GOT3 (cell line): ENCODE measurements at places on chromosomes 7 and 10.

- DNase-seq, result no peak
Measured at GRCh38 chr7:31767686-31768358, 80.8 kb downstream of the PPP1R17 start.

GRCh38 chr7:70660819-70661191, 471.1 kb upstream of the GALNT17 start:
- DNase-seq, result no peak

- DNase-seq, result no peak
Measured at GRCh38 chr10:44010873-44011602, 362.4 kb upstream of the ZNF32 start.

DNA sequence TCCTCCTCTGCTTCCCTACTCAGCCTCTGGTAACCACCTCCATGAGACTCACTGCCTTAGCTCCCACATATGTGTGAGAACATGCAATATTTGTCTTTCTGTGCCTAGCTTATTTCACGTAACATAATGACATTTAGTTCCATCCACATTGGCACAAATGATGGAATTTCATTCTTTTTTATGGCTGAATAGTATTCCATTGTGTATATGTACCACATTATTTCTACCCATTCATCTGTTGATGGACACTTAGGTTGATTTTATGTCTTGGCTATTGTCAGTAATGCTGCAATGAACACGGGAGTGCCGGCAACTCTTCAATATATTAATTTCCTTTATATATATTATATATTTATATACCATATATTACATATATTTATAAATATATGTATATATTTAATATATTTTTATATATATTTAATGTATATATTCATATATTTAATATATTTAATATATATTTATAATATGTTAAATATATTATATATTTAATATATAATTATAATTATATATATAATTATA, 1046.9 kb downstream of the DNAJB9 start:
- no peak for DNase-seq

DNA sequence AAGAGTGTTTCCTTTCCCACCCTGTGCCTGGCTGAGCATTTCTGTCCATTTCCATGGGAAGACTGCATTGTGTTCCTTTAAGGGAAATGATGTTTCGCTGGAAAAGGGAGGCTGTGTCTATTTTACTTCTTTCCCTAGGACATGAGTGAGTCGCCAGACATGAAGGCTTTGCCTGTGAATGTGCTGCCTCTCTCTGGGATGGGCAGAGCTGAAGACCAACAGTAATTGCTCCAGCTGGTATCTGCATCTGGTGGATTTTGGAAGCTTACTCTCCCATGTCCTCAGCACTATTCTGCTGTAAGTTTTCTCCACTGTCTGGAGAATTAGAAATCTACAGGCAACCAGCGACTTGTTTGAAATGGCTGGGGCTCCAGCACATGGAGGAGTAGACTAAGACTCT, 264.6 kb upstream of the BMPER start:
- DNase-seq, result no peak

DNA sequence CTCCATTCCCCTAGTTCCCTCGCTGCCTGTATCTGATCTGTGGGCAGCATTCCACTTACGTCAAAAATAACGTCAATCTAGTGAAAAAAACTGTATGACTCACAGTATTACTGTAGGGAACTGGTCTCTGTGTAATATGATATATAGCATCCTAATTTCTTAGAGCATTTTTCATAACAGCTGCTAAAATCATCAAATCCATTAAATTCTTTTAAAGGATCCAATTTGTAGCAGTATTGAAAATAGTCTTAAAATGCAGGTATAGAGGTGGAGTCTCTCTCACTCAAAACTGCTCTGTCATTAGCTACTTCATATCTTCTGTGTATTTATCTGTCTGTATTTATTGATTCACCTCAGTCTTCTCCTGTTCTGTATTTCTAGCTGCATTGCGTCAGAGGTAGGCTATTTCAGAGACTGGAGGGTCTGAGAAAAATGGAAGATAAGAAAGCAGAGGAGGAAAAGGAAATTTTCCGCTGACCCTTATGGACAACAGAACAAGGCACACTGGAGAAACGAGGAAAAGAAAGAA, 59.9 kb downstream of the PON1 start:
- DNase-seq, result no peak

- no peak for DNase-seq
Measured at GRCh38 chr10:103184615-103185014, 8.5 kb downstream of the NT5C2 start.

- DNase-seq, result no peak
Measured at GRCh38 chr7:71718563-71718962, 586.6 kb downstream of the GALNT17 start.

DNA sequence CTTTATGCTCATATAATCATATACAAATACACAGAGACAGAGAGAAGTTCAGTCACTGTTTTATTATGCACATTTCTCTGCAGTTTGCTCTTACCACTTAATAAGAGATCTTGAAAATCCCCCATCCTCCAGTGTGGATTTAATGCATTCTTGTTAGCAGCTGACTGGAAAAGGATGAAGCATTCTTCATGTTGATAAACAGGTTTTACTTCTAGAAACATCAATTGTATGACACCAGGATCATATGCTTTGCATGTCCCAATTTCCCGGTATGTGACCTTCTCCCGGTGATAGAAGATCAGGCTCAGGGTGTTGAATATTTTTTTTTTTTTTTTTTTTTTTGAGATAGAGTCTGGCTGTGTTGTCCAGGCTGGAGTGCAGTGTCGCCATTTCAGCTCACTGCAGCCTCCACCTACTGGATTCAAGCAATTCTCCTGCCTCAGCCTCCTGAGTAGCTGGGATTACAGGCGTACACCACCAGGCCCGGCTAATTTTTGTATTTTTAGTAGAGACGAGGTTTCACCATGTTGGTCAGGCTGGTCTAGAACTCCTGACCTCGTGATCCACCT, 6.2 kb upstream of the CREB3L2 start:
- DNase-seq, result no peak
